ENCODE measurements at places on chromosomes 2 and 18.
A peak's percentile ranks its signal among the peaks of the same experiment; 100 is the strongest.

GRCh38 chr18:22926454-22926853 is 6.7 kb upstream of the RBBP8 start:
- DNase-seq: no peak

DNA sequence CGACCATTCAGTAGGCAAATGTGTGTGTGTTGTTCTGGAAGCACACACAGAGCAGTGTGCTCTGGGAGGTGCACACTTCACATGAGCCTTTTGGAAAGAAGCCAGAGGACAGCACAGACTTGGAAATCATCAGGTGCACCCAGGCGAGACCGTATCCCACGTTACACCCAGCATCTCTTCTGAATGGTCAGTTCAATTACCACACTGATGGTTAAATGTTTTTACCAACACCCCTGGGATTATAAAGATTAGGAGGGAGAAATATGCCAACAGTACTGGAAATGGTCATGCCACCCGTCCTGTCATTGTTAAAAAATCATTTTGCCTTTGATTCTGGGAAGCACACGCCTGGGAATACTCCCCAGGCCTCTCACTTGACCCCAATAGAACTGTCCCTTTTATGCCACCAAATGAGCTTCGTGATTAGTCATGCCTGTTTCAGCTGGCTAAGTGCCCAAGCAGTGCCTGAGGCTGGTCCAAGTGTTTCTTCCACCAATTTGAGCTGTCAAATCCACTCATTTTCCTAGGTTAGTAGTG is 183.7 kb downstream of the NRP2 start:
- DNase-seq: peak; percentile 94

GRCh38 chr18:65786474-65786873 is 35.7 kb downstream of the CDH7 start:
- DNase-seq: no peak

- DNase-seq: no peak
Observed at GRCh38 chr2:57987835-57988573, 58.6 kb upstream of the VRK2 start.

GRCh38 chr2:223494496-223494895 is 107.7 kb downstream of the SCG2 start:
- DNase-seq: no peak

- DNase-seq: no peak
Observed at GRCh38 chr2:232512602-232513001, 7.6 kb upstream of the PRSS56 start.

DNA sequence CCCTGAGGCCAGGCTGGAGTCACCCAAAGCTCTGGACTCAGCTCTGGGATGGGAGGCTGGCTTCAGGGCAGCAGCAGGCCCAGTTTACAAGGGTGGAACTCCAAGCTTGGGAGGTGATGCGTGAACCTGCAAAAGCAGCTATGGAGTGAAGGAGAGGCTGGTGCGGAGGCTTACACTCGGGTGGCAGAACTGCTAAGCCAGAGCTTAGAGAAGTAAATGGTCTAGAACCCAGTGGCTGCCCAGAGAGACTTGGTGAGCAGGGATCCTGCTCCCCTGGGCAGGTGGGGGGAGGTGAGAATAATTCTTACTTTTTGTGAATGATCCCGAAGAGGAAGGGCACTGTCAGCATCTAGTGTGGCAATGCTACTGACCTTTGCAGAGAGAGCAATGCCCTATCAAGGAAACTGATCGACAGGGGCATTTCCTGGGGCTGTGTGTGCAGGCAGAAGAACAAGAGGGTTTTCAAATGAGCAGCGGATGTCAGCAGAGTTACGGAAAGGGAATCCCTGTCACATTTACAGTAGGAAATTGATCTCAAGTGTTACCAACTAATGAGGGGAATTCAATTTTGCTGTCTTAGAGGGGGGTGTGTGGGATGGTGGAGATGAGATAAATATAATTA is 80.4 kb downstream of the TGFA start:
- no peak for DNase-seq

- DNase-seq: no peak
Observed at GRCh38 chr18:59456657-59457056, 97.6 kb upstream of the LMAN1 start.

DNA sequence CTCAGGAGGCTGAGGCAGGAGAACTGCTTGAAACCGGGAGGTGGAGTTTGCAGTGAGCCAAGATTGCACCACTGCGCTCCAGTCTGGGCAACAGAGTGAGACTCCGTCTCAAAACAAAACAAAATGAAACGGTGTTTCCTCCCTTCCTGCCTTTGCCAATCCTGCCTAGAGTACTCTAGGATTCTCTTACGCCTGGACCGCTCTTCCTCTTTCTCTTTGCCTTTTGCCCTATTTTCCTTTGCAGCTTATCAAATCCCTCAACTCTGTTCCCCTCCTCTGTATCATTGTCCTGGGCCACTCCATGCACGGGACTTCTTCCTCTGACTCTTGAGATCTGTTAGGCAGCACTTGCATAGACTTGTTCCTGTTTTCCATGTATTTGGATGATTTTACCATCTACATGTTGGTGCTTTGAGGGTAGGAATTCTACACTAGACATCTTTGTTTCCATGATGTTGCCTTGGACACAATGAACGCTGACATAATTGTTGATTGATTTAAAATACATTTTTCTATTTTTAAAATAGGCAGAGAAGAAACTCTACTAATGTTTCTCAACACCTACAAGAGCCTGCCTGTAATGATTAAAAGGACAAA is 24.8 kb upstream of the ACYP2 start:
- no peak for DNase-seq
